ENCODE measurements at places on chromosomes 4 and X.
A peak's percentile ranks its signal among the peaks of the same experiment; 100 is the strongest.

- no peak for DNase-seq
Measured at GRCh38 chr4:6340446-6341015, 70.9 kb downstream of the WFS1 start.

DNA sequence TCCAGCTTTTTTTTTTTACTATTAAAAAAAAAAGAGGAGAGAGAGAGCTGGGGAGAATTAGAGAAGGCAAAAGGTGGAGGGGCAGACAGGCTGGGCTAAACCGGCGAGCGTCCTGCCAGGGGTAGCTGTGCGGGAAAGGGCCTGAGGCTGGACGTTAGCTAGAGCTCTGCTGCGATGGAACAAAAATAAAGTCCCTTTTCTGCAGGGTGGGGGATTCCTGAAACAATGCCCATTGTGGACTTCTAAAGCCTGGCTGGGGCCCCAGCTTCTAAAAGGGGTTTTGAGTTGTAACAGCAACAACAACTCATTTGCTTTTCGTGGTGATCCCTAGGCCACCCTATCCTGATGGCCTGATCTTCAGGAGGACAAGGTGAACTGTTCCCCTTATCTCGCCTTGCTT, 311.7 kb downstream of the FBXW7 start:
- no peak for DNase-seq

DNA sequence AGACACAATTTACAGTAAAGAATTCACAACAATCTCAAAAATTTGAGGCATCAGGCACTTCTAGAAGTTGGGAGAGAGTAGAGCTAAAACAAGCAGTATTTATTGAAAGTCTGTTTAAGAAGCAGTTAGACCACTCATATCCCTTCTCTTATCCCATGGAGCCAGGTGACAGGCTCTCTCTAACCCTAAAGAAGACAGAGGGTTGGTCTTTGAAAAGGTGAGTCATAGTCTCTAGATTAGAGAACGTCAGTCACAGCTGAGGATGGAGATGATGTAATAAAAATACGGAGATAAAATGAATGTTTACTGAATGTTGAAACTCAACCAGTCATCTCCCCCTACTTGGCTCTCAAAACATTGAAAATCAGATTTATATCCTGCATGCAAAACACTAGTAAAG, 223.8 kb downstream of the CHIC2 start:
- DNase-seq, result no peak

- no peak for DNase-seq
Measured at GRCh38 chrX:50211510-50211909, 6.9 kb downstream of the CCNB3 start.

- DNase-seq, result no peak
Measured at GRCh38 chr4:101417046-101417445, 69.7 kb upstream of the PPP3CA start.

DNA sequence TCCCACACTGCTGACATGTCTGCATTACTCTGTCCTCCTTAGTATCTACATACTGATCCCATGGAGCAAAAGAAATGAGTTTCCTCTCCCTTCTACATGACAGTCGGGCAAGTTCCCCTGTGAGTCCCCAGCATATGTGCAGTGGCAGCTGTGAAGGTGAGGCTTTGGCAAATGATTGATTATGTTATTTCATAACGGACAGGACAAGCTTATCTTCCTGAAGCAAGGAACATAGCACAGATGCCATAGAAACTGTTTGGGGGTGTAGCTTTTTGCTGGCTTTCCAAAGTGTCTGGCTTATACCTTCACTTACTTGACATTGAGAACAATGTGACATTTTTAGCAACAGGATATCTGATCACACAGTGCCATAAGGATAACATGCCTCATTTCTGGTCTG, 136.8 kb upstream of the PDLIM3 start:
- no peak for DNase-seq

- DNase-seq, result no peak
Measured at GRCh38 chr4:79979785-79980437, 93.1 kb downstream of the ANTXR2 start.

DNA sequence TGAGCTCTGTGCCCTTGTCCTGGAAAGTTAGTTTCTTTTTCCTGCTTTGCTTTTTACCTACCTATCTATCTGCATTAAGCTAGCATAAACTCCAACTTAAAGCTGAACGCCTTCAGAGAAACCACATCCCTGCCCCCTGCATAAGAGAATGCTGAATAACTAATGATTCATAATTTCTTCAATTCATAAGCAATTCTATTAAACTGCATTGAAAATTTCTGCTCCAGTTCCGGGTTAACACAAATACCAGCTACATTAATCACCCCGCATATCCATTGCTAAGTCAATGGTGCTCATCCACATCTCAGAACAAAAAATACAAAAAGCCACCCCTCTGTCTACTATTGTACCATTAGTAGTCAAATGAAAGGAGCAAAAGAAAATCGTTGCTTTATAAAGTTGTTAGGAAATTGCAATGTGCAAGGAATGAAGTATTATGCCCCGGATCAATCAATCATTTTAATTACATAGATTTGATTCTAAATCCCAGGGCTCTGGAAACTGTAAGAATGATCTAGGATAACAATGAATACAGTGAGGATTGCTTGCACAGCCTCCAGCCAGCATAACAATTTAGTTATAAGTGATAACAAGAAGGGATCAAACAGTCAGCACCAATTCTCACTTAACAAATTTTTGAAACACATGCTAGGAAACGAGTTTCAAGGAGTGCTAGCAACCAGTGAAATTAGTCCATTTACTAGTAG, 106.8 kb downstream of the ELOVL6 start:
- DNase-seq, result no peak

GRCh38 chrX:132714913-132715312, 226.1 kb upstream of the MBNL3 start:
- DNase-seq, result no peak

DNA sequence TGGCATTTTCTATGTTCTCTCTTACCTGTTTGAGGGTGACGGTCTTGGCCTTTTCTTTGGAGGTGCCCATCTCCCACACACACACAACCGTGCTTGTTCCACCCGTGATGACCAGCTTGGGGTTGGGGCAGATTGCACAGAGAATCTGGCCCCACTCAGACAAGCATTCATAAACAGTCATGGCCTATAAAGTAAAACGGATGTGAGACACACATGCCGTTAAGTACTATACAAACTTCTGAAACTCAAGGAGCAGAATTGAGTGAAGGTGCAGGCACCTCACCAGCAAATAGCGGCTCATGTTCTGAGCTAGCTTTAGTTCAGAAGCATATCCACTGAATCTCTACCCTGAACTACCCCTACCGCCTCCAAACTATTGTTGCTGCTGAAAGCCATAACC, 107.6 kb downstream of the CDS1 start:
- no peak for DNase-seq

- DNase-seq, result no peak
Measured at GRCh38 chrX:132401935-132402334, 86.9 kb downstream of the MBNL3 start.

DNA sequence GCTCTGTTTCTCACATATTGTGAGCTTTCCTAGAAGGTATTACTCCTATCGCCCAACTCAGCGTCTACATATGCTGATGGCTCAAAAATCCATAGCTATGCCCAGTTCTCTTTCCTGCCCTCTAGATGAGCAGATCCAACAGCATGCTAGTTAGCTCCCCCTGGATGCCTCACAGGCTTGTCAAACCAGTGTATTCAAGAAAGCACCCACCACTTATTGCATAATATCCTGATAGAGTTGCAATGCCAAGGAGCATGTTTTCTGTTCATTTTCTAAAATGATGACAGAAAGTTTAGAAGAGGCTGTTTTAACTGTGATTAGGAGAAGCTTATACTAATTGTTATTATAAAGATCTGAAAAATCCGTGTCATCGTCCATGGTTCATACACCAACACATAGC, 1.9 kb upstream of the PACRGL start:
- no peak for DNase-seq

- DNase-seq, result no peak
Measured at GRCh38 chrX:129461801-129462456, 61.4 kb downstream of the SMARCA1 start.

- DNase-seq, result no peak
Measured at GRCh38 chr4:136412708-136413107, 1119.6 kb downstream of the PCDH18 start.

DNA sequence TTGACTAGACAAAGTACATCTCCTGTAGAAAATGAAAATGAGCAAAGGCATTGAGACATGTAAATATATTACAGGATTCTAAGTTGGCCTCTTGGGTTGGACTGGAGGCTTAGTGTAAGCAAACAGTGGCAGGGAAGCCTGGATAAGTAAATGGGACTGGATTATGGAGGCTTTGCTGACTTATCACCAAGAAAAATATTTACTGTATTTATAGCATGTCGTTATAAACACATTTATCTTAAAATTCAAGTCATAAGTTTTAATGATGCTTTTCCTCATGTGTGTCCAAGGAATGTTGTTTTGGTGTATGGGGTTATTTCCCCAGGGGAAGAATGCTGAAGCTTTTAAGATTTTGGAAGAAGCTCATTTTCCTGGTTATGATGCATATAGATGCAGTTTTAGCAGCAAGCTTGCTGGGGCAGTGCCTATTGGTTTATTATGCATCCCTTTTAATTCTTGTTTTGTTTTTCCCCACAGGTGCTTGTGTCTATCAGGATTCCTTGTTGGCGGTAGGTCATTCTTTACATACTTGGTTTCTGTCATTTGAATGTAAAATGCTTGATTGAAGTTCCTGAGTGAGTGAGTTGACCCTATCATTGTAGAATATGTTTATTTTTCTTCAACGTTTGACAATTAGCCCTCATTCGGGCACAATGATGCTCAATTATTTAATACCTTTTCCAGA, 8.5 kb downstream of the FRAS1 start:
- DNase-seq, result no peak

DNA sequence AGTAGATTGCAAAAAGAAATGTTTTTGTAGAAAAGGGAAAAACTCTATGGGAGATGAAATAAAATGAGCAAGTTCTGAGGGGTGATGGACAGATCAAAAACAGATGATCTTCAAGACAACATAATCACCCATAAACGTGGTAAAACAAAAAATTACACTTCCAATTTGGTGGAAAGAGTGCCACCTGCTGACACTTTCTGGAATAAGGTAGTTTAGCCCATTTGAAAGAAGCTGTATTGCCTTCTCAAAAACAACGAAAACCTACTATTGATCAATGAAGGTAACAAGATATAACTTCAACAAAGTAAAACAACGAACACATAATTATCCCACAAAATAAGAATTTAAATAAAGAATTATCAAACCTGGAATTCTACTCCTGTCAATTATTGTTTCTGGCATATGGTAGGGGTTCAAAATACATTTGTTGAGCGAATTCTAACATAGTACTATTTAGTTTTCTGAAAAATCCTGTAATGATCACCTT, 2.5 kb downstream of the COQ2 start:
- peak; percentile 85 for DNase-seq

DNA sequence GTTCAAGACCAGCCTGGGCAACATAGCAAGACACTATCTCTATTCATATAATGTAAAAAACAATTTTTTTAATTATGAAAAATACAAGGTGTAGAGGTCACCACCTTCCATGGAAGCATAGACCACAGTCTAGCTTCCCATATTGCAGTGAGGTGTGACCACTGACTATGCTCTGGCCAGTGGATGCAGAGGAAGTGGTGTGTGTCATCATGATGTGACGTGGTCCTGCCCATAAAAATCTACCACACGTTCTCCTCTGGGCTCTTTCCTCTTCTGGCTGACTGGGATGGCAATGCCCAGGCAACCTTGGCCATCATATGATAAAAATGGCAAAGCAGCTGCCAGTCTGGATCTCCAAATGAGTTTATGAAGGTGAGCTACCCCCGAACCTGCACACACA, 65.7 kb downstream of the RBM47 start:
- no peak for DNase-seq

- no peak for DNase-seq
Measured at GRCh38 chrX:122777766-122778165, 406.3 kb upstream of the GRIA3 start.

DNA sequence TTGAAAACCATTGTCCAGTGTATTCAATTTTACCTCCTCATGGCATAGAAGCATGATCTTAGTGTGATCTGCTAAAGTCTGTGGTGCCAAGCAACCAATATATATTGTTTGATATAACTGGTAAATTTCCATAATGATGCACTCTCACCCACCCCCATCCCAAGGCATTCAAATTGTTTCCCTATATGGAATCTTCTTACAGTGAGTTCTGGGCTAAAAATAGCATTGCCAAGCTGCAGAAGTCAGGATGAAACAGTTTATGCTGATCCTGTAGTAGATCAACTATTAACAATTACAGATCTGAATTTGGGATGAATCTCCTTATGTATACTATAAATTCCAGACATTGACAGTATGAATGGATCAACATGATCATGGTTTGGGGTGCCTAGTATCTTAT, 20.9 kb downstream of the FGF13 start:
- no peak for DNase-seq

DNA sequence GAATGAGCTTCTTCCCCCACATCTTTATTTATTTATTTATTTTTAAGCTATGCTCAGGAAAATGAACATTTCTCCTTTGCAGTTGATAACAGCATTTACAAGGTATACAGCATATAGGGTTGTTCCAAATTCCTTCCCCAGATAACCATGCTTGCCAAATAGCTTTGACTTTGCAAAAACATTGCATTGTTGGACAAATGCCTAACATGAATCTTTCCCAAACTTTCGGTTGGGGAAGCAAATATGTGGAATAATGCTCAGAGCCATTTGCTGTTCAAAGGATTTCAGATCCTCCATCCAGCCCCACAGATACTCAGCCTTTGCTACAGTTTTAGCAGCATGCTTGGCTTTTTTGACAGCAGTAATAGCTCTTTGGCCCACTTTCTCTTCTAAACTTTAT, 127.2 kb upstream of the AGA start:
- DNase-seq, result no peak

- DNase-seq, result no peak
Measured at GRCh38 chr4:1463088-1463926, 57.1 kb upstream of the NKX1-1 start.
